ENCODE measurements at places on chromosomes 6 and 20. TPM values are rescaled to one million over a fixed set of nuclear protein-coding genes. Genes with fewer than 3 reads are reported as not detected.

GRCh38 chr6:142848156-142848555, 96.8 kb downstream of the HIVEP2 start:
- DNase-seq: no peak
- no peak overlapping the region for H3K4me3 ChIP-seq

DNA sequence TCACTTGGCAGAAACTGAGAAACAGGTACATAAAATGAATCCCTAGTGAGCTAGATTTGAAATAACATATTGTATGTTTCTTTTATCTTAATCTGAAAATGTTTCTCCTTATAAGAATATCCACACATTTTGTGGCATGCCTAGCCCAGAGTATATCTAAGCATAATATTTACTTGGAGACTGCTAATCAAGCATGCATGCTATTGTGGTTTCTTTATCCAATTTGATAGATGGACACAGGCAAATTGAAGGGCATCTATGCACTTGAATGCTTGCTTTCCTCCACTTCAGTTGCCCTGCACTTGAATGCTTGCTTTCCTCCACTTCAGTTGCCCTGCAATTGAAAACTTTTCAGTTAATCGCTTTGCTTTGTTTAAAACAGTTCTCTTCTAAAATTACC, 729.8 kb downstream of the TBC1D32 start:
- H3K27me3 ChIP-seq: no peaks in the 10 kb centered on the region
- no peaks in the 10 kb centered on the region for H3K4me1 ChIP-seq
- DNase-seq: no peak
- H3K36me3 ChIP-seq: no peaks in the 10 kb centered on the region
- H3K4me3 ChIP-seq: no peak overlapping the region
- no peak overlapping the region for H3K27ac ChIP-seq

SCRT2 gene
- not detected for total RNA-seq

GRIK2 gene
- total RNA-seq: 0.22 TPM

PACSIN1 gene
- total RNA-seq: 0.46 TPM
